ENCODE measurements at places on chromosomes 7 and 10. TPM values are rescaled to one million over a fixed set of nuclear protein-coding genes. Genes with fewer than 3 reads are reported as not detected.

MACC1 gene
- total RNA-seq: 7.4 TPM

KLF14 gene
- 2.9 TPM for total RNA-seq

NRCAM gene
- 9.1 TPM for total RNA-seq

CCL24 gene
- total RNA-seq: not detected

CWF19L1 gene
- total RNA-seq: 19.0 TPM

GJD4 gene
- total RNA-seq: not detected

TFR2 gene
- 0.29 TPM for total RNA-seq

PFKP gene
- total RNA-seq: 37.9 TPM

GARIN1A gene
- total RNA-seq: 10.2 TPM

MYOF gene
- total RNA-seq: 87.8 TPM

AKR1D1 gene
- total RNA-seq: not detected

SPDYE1 gene
- total RNA-seq: not detected

NDUFB2 gene
- total RNA-seq: 202 TPM

XRCC2 gene
- total RNA-seq: 0.29 TPM

NME8 gene
- 0.45 TPM for total RNA-seq

ADAMTS14 gene
- total RNA-seq: 0.61 TPM

GPER1 gene
- 8.1 TPM for total RNA-seq

BLNK gene
- 4.7 TPM for total RNA-seq

Data from mesenteric fat pad (tissue), 1 donor.